ENCODE measurements at places on chromosomes 4 and X.

DNA sequence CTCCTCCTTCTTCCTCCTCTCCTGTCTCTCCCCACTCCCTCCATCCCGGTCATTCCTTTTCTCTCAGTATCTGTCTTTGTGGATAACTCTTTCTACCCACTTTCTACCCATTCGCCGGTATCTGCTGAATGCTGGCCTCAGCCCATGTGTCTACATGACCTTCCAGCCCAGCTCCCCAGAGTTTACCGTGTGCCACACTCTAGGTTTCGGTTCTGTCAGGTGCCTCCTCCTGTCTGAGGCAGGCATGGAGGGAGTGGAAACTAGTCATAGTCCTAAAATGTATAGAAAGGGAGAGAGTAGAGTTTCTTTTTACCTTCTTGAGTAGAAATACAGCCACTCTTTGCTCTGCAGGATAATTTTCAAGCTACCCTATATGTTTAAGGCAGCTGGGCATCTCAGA, 33.5 kb upstream of the SCRG1 start:
- DNase-seq = no peak

DNA sequence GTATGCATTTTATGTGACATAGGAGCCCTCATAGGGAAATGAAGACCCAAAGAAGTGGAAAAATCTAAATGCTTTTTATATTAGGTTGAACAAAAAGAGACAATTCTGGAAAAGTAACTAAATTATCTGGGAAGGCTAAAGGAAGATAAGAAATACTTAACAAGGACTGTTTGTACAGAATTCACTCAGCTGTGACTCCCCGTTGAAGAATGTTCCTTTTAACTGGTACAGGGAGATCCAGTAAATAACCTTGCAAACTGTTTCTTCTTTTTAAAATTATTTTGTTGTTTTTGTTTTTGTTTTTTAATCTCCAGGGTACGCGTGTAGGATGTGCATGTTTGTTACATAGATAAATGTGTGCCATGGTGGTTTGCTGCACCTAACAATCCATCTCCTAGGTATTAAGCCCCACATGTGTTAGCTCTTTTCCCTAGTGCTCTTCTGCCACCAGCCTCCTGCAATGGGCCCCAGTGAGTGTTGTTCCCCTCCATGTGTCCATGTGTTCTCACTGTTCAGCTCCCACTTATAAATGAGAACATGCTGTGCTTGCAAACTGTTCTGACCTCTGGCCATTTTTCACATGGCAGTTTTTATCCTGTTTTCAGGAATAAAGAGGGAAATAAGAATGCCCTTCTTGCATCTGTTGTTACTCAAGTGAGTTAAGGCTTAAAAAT, 81.7 kb downstream of the PWWP3B start:
- DNase-seq = no peak

DNA sequence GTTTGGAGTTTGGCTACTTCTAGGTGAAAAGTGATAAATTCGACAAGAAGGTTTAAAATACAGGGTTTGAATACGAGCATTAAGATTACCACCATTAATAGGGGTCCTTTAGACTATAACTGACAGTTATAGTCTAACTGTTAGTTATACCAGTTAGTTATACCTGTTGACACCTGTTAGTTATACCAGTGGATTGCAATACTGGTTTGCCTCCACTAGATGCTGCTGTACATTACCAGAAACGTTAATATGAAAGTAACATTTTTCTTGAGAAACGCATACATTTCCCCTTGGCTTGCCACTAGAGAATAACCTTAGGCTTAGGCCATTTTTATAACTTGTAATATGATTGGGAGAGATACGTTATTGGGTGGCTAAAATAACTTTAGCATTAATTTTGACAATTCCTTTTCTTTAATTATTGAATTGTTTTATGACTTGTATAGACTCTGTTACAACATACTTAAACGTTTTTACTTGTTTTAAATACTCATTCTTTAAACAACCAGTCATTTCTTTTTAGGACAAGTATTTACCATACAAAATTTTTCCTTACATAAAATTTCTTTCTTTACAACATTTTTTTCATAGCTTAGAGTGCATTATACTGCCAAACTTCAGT, 911.2 kb downstream of the FSTL5 start:
- DNase-seq = peak; percentile 16

DNA sequence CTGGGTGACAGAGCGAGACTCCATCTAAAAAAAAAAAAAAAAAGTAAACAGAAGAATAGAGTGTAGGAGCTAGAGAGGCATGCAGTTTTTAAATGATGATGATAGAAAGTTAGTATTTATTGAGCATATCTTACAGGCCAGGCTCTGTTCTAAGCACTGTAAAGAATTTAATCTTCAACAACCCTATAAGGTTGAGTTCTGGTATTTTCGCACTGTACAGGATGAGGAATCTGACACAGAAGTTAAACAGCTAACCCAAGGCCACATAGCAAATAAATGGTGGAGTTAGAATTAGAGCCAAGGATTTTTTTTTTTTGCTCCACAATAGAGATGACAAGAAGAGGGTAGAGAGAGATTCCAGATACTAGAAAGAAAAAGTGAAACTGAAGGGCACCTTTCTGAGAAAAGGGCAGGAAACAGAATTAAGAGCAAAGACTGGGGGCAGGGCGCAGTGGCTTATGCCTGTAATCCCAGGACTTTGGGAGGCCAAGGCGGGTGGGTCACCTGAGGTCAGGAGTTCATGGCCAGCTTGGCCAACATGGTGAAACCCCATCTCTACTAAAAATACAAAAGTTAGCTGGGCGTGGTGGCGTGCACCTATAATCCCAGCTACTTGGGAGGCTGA, 56.1 kb downstream of the KLHL5 start:
- no peak for DNase-seq

DNA sequence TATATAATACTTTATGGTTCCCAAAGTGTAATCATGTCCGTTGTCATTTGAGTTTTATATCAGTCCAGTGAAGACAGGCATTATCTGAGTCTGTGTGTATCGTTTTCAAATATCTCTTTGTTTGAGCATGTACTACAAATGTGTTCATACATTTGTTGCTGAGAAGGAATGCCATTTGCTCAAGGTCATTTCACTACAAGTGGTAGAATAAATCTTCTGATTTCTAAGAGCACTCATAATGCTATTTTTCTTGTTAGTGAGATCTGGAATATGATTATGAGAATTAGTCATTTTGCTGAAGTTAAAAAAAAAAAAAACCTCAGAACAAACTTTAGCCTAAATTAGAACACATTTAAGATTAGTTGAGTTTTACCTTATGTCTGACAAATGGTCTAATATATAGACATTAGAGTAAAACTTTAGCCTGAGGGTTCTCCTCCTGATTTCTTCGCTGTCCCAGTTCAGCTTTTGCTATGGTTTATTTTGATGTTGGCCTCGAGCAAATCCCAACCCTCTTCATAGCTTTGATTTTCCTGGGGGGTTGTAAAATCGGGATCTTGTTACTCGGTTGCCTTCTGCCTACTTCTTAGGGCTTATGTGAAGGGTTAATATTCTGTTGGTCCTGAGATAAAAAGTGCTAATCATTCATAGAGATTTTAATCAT, 87.1 kb downstream of the TMEM131L start:
- no peak for DNase-seq

- DNase-seq = no peak
Observed at GRCh38 chr4:112214390-112215264, 17.0 kb upstream of the AP1AR start.

DNA sequence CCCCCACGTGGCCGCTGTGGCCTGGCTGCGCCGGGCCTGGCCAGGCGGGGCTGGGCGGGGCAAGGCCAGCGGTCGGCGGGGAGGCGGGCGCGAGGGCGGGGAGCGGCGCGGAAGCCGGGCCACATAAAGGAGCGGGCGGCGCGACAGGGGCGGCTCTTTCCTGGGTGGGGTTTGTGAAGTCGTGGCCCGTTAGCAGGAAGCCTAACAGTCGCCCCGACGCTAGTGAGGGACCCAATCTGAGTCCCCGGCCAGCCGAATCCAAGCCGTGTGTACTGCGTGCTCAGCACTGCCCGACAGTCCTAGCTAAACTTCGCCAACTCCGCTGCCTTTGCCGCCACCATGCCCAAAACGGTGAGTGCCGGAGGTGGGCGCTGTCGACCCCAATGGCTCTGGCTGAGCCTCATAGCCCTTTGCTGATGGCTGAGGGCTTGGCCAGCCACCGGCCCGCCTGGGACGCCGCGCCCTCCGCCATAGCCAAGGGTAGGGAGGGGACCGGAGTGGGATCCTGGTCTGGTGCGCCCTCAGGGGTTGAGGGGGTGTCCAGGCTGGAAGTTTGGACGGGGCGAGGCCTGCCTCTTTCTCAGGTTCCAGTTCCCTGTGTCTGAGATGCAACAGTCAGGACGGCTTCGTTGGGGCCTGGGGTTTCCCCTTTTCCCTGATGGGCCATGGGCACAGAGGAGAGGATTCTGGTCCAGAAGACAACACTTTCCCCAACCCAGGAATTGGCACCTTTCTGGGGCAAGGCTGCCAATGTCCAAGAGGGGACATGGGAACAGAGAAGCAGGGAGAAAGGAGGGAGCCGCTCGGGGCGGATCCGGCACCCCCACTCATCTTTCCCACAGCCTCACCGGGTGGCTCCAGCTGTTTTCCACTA, at the start of gene MSN:
Gene MSN, plus strand, starts transcription at position 152 of the 874 bp plus-strand sequence. Its CDS starts 188 bp downstream, at position 340.
- no peak for DNase-seq

DNA sequence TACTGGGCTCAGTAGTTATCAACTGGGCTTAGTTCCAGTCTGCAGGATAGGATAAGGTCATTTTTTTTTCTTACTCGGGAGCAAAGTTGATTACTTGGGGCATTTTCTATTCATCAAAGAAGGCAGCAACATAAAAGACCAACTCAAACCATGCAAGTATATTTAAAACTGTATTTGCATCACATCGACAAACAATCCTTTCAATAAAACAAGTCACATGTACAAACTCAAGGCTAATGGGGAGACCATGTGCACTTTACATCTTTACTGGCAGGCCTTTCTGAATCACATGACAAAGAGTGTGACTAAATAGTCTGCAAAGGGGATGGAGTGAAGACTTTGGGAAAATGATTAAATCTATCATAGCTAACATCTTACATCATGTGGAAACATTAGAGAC, 610.4 kb upstream of the BOD1L1 start:
- DNase-seq = no peak

- DNase-seq = no peak
Observed at GRCh38 chr4:3747581-3747904, 18.6 kb upstream of the ADRA2C start.

GRCh38 chr4:146846882-146847281, 98.8 kb downstream of the TTC29 start:
- DNase-seq = no peak

DNA sequence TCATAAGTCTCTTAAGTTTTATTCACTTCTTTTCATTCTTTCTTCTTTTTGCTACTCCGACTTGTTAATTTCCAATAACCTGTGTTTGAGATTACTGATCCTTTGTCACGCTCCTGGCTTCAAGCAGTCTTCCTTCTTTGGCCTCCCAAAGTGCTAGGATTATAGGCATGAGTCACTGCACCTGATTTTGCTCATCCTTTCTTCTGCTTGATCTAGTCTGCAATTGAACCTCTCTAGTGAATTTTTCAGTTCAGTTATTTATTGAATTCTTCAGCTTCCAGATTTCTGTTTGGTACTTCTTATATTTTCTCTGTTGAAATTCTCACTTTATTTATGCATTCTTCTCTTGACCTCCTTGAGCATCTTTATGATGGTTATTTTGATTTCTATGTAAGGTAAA, 38.6 kb upstream of the SYTL5 start:
- DNase-seq = no peak

- peak; percentile 84 for DNase-seq
Observed at GRCh38 chr4:20395160-20395773, 143.6 kb downstream of the SLIT2 start.

DNA sequence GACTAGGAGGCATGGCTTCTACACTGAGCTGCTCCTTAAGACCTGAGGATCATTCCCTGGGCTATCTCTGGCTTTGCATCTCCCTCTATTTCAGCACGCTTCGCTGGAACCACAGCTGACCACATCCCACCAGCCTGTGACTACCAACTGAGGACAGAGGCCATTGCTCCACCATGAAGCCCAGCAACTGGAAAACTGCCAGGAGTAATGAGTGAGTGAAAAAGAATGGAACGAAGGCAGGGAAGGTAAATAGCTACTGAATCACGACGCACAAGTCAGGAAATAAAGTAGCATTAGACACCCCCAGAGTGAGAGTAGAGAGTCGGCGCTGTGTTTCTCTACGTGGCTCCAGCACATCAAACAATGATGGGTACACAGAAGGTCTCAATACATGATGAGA, 314.7 kb downstream of the LDB2 start:
- DNase-seq = no peak

DNA sequence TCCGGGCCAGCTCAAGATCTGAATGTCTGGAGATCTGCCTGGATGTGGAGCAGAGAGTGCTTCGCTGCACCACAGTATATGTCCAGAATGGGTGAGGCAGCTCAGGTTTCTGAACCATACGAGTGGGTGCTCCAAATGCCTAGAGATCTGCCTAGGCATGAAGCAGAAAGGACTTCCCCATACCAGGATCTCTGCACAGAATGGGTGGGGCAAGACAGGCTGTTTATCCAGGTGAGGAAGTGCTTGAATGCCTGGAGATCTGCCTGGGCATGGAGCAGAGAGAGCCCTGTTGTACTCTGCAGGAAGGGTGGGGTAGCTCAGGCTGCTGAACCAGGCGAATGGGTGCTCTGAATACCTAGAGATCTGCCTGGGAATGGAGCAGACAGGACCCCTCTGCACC, 45.4 kb upstream of the MAGEC2 start:
- no peak for DNase-seq

- no peak for DNase-seq
Observed at GRCh38 chrX:47991263-47992094, 12.3 kb downstream of the ZNF182 start.
